Cardiac atrium fibroblast (primary cell): ENCODE measurements at places on chromosomes 2 and 18. TPM values are rescaled to one million over a fixed set of nuclear protein-coding genes. Genes with fewer than 3 reads are reported as not detected.

Gene ATP6V1C2
- not detected in 2 replicates for total RNA-seq

Gene L3MBTL4
- total RNA-seq: not detected in 2 replicates

Gene XRCC5
- total RNA-seq: 132 and 147 TPM in 2 replicates

Gene SERPINB13
- not detected in 2 replicates for total RNA-seq

Gene POTEC
- not detected in 2 replicates for total RNA-seq

Gene FBLN7
- 1.1 and 10.8 TPM in 2 replicates for total RNA-seq

Gene ANKRD36
- 7.1 and 13.0 TPM in 2 replicates for total RNA-seq

Gene CD226
- not detected in 2 replicates for total RNA-seq
